ENCODE measurements at places on chromosomes 7 and 10.

DNA sequence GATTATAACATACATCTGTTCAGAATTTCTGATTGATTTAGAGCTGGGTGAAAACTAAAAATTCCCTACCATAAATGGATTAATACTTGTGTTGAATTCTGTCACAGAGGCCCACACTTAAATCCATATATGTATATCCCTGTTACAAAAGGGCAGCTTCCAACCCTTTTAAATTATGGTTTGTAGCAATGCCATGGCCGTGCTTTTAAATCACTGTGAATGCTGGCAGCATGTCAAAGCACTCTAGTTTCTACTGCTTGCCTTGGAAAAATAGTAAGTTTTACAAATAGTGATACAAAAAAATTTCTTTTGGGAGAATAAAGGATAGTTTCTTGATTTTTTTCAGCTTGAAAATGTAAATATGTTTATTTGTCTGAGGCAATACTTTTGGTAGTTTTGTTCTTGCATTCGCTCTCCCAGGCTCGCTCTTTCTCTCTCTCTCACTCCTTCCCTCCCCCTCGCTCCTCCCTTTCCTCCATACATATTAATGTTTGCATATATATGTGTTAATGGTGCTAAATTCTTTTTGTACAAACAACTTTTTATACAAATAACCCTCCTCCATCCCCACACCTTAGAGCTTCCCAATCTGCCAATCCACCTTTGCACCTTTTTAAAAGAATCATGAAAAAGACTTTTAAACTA, 29.8 kb downstream of the TES start:
- no peak for DNase-seq

GRCh38 chr10:17756557-17757217, 4.7 kb downstream of the TMEM236 start:
- no peak for DNase-seq

GRCh38 chr7:67711706-67712105, 715.1 kb downstream of the TYW1 start:
- DNase-seq, result no peak

DNA sequence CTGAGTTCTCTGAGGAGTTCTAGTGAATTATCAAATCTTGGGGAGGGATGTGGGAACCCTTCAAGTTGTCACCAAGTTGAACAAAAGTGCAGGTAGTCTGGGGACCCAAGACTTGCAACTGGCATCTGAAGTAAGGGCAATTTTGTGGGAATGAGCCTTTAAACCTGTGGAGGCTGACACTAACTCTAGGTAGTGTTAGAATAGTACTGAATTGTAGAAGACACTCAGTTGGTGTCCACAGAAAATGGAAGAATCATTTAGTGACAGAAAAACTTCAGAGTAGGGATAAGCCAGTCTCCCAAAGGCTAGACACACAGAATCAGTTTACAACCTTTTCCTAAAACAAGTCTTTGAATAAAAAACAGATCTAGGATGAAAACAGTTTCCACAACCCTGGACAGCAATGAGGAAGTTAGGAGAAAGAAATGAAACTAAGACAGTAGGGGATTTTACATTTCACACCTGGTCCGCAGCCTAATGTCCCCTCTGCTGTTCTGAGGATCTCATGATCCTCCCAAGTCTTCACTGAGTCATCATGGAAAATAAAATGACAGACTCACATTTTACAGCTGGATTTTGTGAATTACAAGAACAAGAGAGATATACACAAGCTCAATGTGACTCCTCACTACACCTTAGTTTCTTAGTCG, 23.0 kb upstream of the ING3 start:
- no peak for DNase-seq

GRCh38 chr10:29576681-29577080, 58.1 kb downstream of the SVIL start:
- no peak for DNase-seq

- no peak for DNase-seq
Measured at GRCh38 chr10:3260066-3260834, 87.7 kb upstream of the PITRM1 start.

DNA sequence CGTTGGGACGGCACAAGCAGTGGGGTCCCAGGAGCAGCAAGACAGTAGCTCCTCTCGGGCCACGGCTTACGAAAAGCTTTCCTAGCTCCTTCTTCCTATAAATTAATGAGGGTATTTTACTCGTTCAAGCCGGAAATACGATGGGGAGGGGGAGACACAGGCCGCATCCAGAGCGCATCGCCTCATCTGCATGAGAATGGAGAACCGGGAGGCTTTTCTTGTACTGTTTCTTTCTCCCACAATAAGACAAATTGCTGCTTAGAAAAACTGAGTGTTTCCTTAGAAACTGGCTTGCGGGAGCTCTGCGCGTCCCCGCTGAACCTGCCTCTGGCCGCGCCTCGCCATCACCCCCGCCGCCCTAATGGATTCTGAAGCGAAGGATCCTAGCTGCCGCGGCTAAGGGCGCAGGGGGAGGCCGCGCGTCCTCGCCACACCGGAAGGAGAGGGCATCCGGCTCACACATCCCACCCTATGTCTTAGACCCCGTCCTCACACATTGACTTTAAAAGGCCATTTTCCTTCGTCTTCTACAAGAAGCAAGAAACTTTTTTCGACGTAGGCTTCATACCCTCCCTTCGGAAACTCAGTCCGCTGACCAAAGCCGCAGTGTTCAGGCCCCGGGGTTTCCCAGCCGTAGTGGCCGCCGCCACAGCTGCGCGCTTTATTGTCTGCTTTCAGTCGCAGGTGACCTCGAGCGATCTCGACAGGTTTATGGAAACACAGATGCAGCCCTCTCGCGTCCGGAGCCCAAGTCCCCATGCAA, 8.8 kb downstream of the NXPH1 start:
- DNase-seq, result no peak

DNA sequence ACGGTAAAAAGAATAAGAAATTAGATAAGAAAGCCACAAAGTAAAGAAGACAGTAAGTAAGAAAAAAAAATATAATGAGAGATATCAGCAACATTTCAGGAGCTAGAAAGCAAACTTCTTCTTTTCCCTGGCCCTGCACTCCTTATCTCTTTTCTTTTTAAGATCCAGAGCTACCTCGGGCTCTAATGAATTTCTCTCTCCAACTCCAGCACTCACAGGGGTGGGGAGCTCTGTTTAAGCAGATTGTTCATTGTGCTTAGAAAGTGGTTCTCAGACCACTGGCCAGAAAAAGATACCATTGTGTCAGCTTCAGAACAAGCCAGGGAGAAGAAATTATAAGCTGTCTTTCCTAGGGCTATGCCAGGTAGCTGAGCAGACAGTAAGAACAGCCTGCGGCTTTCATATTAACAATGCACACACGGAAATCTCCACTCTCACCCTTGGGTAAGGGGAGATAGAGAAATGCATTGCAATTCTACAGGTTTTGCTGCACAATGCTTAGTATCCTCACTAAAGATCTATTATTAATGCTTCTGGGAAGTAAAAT, 19.3 kb downstream of the OR2F1 start:
- no peak for DNase-seq

- no peak for DNase-seq
Measured at GRCh38 chr7:150383710-150384397, 4.7 kb downstream of the ZNF775 start.

DNA sequence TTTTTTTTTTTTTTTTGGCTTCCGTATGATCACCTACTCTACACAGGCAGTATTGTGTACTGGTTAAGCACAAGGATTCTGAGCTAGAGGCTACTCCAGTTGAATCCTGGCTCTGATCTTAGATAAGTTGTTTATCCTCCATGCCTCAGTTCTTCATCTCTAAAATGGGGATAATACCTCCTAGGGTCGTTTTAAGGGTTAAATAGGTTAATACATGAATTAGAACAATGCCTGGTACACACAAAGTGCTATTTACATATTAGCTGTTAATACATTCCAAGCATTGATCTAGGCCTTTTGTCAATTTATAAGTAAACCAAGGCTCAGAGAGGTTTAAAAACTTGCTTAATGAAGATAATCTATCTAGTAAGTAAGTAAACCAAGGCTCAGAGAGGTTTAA, 59.0 kb downstream of the ST7 start:
- DNase-seq, result no peak

DNA sequence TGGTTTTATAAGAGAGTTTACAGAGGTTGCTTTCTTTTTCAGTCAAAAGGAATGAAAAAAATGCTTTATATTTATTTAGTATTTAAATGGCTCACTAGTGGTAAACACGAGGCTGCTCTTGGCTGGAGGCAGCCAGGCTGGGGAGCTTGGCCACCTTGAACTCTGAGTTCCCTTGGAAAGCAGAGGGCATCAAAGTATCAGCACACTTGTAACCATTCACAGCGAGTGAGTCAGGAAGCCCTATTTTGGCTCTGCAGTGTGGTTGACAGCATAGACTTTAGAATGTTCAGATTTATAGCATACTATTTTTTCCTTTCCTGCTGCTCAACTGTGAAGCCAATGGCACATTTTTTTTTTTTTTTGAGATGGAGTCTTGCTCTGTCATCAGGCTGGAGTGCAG, 51.6 kb downstream of the CYCS start:
- no peak for DNase-seq

DNA sequence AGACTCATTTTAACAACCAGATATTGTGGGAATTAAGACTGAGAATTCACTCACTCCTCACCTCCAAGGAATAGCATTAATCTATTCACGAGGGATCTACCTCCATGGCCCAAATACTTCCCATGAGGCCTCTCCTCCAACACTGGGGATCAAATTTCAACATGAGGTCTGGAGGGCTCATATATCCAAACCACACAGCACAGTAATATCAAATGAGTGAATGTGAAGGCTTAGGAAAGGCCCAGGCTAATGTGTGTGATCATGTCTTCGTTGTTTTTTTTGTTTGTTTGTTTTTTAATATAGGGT, 46.5 kb downstream of the HIBADH start:
- no peak for DNase-seq

GRCh38 chr10:12027539-12027938, 15.1 kb downstream of the UPF2 start:
- no peak for DNase-seq

DNA sequence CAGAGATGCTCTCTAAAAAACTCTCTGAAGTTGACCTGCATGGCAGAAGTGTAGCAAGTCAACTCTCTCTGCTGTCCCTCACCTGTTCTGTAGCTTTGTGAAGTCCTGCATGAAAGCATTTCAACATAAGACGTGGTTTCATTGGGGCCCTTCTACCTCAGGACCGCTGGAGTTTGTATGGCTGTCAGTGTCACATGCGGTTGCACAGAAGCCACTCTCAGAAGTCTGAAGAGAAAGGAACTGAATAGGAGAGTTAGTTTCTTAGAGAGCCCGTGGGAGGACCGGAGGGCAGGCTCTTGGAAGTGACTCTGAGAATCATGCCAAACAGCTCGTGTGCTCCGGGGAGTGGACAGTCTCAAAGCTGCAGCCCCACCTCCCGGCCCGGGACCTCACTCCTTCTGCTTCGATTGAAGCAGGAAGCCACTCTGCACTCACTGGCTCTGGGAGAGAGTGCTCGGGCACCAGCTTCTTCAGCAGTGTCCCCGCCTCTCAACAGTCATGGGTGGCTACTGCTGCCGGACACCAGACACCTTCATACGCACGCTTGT, 486.7 kb downstream of the SDK1 start:
- DNase-seq, result no peak

DNA sequence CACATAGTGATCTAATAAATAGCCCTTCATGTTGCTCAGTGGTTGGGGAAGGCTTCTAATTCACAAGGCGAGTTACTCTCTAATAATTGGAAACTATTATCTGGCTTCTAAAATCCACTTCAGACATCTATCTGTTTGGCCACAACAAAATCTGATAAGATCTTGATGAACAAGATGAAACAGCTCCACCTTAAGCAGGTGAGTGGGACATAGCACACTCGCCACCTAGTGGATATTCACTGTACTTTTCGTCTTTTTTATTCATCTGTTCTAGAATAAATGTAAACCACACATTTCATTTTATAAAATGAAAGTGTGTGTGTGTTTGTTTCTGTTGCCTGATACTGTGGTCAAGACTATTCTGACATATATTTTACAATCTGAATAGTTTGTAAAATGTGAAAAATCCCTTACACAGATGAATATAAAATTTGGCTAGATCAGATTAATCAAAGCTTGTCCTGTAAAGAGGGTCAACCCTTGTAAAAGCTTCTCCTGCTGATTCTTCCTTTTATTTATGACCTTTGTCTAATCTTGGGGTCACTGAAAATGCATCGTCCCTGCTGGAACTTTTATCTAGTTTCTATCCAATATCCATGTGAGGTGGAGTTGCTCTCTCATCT, 26.5 kb upstream of the CNTNAP2 start:
- DNase-seq, result no peak

DNA sequence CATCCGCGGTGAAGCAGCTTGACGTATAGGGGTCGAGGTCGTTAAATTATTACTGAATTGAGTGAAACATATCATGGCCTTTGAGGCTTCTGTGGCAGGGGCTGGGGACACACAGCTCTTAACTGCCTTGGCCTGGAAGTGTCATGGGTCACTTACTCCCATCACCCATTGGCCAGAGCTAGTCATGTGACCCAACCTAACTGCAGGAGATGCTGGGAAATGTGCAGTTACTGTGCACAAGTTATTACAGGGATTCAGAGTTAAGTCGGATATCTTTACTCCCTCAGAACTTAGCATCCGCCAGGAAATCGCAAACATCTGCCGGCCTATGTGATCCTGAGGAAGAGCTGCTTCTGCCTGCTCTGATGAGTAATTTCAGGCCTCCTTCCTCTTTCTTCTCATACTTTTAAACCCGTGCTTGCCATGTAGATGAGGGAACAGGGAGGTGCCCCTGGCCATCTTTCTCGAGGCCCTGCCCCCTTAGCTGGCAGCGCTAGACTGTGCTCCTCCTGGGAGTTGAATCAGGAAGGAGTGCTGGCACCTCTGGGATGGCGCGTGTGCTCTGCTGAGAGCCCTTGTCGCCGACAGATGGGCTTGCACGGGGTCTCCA, 203.6 kb downstream of the TCF7L2 start:
- no peak for DNase-seq

DNA sequence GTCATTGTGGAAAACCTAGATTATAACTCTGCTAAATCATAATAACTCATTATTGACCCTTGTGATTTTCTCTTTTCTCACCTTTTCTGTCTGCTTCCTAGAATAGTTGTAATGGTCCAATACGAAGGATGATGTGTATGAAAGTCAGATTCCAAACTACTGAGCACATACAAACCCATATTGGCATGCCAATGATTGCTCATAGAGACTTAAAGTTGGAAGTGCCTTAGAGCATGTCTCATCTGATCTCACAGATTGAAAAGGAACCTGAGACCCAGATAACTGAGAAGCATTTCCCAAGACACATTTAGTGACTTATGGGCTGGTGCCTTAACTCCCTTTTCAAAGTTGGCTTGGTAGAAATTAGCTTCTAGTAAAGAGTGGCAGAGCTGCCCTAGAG, 594.3 kb downstream of the REEP3 start:
- no peak for DNase-seq

DNA sequence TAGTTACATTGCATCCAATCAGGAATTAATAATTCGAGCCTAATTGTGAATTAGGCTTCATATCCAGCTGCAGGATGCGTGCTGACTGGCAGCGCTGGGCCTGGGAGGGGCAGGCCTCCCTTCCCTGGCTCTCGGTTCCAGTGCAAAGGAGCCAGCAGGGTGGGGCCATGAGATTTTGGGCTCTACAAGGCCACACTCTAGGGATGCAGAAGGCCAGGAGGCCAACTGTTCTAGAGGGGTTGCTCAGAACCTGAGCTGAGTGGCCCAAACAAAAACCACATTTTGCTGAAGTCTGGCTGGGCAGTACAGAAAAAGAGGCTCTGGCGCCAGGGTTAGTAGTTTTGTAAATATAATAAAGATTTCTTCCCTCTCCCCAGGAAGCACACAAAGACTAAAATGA, 72.3 kb downstream of the CLEC2L start:
- DNase-seq, result no peak

- DNase-seq, result no peak
Measured at GRCh38 chr7:95545673-95546072, 50.6 kb downstream of the PDK4 start.

All from activated T-helper 1 cell treated with anti-CD3 and anti-CD28 coated beads, Interleukin-12 subunit alpha, Interleukin-12 subunit beta, Interleukin-2, Interleukin-4 antibody, amounts not matched to agents 30 ng/mL and 10 ng/mL and 1 ng/mL, durations not matched to agents 14 hours and 24 hours and 36 hours (primary cell).